Activated gamma-delta T cell treated with anti-CD3 and anti-CD28 coated beads, Interleukin-2, amount 50 U/mL, for 16 hours (primary cell): ENCODE measurements at places on chromosomes 2 and 18.
A peak's percentile ranks its signal among the peaks of the same experiment; 100 is the strongest.

DNA sequence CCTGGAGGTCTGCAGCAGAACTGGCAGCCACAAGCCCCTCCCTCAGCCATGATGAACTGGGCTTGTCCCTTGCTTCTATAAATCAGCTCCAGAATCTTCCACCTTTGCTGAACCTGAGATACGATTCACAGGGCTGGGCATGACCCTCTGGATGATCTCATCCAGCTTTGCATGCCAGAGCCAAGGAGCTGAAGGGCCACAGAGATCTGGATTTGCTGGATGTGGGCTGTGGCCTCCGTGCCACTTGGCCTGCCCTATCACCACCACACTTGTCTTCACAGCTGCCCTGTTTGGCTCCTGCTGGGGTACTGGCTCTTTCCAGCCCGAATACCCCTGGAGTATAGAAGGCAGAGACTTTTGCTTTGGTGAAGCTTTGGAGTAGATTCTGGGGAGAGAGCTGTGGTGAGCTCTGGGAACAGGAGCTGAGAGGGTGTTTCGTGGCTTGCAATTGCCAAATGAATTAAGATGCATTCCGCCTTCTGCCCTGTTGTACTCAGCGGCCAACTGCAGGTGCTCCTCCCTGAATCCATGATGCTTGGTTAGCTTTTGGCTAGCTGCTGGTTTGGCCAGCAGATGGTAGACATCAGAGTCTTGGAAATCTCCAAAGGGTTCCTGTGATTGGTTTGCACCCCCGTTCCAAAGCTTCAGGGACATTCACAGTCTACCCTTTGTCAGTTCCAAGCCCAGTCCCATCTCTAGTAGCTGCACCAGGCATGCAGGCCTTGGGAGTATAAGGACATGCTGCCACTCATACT is 30.9 kb upstream of the GIGYF2 start:
- no peak for DNase-seq

DNA sequence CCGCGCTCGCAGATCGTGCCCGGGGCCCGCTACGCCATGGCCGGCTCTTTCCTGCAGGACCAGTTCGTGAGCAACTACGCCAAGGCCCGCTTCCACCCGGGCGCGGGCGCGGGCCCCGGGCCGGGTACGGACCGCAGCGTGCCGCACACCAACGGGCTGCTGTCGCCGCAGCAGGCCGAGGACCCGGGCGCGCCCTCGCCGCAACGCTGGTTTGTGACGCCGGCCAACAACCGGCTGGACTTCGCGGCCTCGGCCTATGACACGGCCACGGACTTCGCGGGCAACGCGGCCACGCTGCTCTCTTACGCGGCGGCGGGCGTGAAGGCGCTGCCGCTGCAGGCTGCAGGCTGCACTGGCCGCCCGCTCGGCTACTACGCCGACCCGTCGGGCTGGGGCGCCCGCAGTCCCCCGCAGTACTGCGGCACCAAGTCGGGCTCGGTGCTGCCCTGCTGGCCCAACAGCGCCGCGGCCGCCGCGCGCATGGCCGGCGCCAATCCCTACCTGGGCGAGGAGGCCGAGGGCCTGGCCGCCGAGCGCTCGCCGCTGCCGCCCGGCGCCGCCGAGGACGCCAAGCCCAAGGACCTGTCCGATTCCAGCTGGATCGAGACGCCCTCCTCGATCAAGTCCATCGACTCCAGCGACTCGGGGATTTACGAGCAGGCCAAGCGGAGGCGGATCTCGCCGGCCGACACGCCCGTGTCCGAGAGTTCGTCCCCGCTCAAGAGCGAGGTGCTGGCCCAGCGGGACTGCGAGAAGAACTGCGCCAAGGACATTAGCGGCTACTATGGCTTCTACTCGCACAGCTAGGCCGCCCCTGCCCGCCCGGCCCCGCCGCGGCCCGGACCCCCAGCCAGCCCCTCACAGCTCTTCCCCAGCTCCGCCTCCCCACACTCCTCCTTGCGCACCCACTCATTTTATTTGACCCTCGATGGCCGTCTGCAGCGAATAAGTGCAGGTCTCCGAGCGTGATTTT is 7.6 kb downstream of the TBR1 start:
- DNase-seq, result no peak

DNA sequence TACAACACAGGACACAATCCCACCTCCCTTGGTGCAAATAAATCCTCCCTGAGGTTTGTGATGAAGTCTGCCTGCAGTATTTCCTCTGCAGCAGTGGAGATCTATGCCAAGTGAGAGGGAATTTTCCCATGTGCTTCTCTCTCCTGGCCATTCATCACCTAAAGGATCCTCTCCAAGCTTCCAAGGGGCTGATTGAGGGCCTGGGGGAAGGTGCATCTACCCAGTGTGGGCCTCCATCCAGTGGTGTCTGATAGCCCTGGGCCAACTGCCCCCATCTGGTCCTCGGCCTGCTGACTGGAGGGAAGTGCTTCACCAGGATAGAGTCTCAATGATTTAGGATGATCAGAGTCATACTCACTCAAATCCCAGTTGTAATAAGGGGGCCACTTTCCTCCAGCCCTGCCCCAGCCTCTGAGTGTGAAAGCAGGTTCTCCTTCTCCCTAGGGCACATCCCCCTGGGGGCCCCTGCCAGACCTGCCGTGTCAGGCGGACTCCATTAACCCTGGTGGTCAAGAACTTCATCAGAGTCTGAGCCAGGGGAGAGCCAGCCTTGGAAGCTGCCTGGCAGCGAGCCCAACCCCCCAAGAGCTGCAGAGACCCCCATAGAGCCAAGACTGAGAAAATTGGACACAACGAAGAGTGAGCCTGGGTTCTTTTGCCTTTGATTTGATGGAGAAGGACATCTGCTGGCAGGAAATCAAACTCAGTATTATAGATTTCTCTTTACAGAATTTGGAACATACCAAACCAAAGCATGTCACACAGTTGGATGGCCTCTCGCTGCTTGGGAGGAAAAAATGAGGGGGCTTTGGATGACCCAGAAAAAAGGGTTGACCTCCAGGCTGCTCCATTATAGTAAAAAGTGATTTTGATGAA is 509.6 kb downstream of the CMPK2 start:
- no peak for DNase-seq

DNA sequence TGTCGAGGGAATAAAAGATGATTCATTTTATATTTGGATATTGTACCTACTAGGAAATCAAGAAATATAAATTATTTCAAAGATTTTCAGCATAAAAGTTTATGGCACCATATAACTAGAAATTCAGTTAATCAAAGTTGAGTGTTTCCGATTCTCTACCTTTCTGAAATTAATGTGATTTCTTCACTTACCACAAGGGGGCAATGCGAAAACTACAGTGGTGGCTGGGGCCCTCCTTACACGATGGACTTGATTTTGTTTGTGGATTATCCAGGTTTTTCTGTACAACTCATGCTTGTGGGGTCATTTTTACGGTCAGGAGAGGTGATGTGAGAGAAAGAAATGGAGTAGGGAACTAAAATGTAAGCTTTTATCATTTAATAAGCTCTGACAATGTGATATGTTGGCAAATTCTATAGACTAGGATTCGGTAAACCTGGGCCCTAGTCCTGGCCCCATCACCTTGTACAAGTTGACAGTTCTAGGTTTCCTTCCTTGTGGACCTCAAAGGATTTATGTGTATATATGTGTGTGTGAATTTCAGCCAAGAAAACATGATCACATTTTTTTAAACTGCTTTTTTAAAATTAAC is 47.6 kb downstream of the G6PC2 start:
- no peak for DNase-seq

DNA sequence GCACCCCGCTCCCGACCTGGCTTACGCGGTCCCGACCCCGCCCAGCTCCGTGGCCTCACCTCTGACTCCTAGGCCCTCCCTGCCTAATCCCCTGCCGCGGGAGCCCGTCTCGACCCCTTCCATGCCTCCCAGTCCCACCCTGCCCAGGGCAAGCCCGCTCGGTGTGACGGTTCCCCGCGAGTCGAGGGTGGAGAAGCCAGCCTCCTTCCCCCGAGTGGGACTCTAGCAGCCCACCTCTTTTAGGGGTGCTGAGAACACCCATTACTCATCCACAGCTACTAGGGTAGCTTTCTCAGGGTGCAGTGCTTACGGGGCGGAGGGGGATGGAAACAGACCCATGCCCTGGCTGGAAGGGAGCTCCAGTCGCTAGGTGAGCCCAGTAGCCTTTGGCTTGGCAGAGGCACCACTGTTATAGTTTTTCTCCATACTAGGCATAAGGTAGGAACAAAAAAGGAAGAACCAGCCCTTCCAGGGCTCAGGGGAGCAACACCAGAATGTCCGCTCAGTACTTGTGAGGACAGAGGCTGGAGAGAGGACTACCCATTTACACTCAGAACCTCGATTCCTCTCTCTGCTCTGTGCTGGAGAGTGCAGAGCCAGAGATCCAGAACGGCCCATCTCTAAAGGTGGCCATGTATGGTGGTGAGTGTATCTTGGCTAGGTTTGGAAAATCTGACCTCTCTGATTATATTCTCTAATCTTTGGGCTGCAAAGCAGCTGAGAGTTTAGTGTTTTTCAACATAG is 606 bp downstream of the AGBL5 start:
- DNase-seq, result no peak

DNA sequence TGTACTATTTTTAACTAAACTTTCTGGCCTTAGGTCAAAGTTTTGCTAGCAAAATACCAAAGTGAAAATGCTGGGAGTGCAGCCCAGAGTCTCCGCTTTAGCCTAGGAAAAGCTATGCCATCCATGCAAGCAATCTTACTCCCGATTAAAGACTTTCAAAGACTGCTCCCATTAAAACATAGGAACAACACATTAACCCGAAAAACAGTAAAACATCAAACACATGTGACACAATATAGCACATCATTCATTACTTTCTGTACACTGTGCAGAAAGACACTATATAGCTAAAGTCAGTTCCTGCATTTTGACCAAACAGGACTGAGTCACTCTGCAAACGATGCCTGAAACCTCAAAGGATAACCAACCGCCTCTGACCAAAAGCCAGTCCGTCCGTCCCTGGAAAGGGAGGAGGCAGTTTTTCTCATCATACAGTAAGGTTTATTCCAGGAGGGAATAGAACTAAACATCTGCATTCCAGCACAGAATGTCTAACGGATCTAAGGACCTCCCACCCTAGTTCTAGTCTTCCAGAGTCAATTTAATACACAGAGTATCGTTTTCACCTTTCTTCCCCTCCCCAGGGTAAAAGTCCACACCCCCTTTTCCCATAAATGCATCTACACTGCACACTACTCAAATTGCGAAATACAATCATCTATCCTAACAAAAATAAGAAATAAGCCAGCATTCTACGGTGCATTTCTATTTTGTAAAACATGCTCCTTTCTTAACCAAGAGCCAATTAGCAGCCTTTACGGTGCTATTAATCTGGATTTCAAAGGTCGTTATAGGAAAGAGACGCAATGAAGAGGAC is 1.7 kb downstream of the ROCK2 start:
- DNase-seq, result no peak

GRCh38 chr2:217698691-217699090 is 304.1 kb downstream of the TNS1 start:
- DNase-seq, result no peak

DNA sequence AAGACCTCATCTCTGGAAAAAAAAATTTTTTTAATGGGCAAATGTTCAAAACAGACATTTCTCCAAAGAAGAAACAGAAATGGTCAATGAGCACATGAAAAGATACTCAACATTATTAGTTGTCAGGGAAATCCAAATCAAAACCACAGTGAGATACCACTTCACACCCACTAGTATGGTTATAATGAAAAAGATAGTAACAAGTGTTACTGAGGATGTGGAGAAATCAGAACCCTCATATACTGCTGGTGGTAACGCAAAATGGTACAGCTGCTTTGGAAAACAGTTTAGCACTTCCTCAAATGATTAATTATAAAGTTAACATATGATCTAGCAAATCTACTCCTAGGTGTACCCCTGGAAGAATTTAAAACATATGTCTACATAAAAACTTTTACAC is 29.0 kb upstream of the TCF7L1 start:
- no peak for DNase-seq

DNA sequence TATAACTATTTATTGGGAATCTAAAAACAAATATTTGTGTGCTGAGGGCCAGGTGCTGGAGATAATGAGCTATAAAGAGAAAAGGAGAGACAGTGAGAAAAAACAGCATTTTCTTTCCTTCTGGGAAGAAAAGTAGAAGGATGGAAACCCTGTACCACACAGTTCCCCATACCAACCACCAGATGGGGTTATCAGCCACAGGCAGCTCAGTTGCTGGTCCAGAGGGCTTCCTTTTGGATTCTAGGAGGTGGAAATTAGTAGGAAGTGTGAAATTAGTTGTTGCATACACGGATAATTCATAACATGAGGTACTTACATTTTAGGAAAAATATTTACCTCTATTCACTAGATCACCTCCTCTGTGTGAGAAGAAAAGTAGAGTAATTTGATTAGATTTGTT is 237.0 kb upstream of the FOSL2 start:
- no peak for DNase-seq

DNA sequence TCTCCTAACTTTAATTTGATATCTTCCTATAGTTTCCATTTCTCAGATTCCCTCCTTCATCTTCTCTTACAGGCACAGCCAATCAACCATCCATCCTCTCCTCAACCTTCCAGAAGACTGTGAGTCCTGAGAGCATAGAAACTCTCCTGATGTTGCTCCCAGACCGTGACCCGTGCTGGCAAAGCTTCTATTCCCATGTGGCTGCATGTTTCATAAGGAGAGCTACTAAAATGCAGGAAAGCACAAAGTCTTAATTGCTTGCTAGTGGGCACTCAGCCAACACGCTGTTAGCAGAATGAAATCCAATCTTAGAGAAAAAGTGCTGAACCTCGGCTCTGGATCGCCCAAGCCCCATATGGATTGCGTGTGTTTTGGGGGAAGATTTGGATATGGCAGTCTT is 1244.7 kb upstream of the ZEB2 start:
- DNase-seq, result no peak

DNA sequence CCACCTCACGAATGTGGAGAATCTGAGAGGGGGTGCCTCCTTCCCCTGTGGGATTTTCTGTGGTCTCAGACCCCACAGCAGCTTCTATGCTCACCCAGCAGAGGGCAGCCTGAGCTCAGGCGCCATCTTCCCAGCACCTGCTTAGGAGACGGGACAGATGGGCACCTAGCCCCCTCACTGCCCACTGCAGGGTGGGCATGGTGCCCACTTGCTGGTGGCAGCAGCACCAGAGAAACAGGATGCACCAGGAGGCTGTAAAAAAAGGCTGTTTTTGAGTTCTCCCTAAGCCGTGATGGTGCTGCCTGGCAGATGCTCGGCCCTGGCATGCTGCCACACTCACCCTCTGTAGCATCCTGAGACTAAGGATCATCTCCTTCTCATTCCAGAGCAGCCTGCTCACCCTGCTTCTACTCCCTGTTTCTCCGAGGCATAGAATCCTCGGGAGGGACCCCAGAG is 19.1 kb upstream of the SLC20A1 start:
- DNase-seq, result peak; percentile 42

GRCh38 chr2:234002281-234002680 is 48.2 kb upstream of the SPP2 start:
- DNase-seq, result no peak

- DNase-seq, result no peak
These were observed 55.5 kb downstream of the DPP4 start for GRCh38 chr2:162018530-162018929.

GRCh38 chr18:79912994-79913831 is 38.2 kb downstream of the SLC66A2 start:
- no peak for DNase-seq

DNA sequence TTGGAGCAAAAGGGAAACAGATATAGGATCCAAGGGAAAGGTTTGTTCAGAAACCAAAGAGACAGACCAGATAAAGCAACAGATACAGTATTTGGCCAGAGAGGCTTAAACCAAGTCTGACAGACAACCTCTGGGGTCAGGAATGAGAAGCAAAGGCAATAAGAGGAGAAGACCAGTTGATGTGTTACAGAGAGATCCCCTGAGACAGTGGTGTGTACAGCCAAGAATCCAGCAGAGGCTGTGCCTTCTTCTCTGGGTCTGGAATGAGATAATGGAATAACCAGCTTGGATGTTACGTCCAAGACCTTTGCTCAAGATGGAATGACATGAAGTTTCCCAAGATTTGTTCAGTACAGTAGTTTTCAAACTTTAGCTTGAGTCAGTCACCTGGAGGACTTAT is 61.1 kb downstream of the MDH1 start:
- DNase-seq, result no peak
